ENCODE measurements at places on chromosomes 6 and 20.

DNA sequence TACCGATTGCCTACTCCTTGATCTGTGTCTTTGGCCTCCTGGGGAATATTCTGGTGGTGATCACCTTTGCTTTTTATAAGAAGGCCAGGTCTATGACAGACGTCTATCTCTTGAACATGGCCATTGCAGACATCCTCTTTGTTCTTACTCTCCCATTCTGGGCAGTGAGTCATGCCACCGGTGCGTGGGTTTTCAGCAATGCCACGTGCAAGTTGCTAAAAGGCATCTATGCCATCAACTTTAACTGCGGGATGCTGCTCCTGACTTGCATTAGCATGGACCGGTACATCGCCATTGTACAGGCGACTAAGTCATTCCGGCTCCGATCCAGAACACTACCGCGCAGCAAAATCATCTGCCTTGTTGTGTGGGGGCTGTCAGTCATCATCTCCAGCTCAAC is 13.5 kb downstream of the CCR6 start:
- peak; percentile 51 for DNase-seq

- no peak for DNase-seq
Observed at GRCh38 chr6:9511157-9511556, 903.7 kb downstream of the TFAP2A start.

GRCh38 chr6:119284861-119285521 is 64.6 kb downstream of the MAN1A1 start:
- no peak for DNase-seq

GRCh38 chr6:108730635-108731515 is 117.3 kb upstream of the ARMC2 start:
- no peak for DNase-seq

DNA sequence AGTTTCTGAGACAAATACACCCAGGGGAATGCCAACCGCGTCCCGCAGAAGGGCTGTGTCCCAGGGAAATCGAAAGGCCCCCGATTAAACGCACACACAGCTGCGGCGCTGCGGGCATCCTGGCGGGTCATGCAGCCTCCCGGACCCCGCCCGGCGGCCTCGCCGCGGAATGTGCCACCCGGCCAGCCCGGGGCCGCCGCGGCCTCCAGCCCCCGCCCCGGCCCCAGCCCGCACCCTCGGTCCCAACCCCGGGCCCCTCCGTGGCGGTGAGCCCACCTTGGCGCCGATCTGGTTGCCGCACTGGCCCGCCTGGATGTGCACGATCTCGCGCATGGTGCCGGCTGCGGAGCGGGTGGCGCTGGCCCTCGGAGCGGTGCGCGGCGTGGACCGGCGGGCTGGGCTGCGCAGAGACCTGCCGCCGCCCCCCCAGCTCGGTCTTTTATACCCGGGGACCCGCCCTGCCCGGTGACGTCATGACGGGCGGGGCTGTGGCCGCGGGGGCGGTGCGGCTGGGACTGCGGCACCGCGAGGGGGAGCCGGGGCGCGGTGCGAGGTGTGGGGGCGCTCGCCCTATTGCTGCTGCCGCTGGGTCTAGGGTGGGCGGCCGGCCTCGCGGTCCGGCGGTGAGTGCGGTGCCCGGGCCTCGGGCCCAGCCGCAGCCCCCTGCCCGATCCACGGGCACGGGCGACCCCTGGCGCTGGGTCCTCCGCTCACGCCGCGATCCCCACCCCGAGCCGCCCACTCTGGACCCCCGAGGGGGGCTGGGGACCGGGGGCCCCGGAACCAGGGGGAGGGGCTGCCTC is at the start of gene TUBB2A:
TUBB2A (minus strand) TSS at position 414 of the 803 bp plus-strand sequence; CDS start at position 333, 81 bp downstream.
- DNase-seq, result peak; percentile 95

GRCh38 chr6:20997143-20997769 is 463.0 kb downstream of the CDKAL1 start:
- no peak for DNase-seq

GRCh38 chr6:36717231-36717825 is 19.7 kb downstream of the RAB44 start:
- DNase-seq, result no peak

DNA sequence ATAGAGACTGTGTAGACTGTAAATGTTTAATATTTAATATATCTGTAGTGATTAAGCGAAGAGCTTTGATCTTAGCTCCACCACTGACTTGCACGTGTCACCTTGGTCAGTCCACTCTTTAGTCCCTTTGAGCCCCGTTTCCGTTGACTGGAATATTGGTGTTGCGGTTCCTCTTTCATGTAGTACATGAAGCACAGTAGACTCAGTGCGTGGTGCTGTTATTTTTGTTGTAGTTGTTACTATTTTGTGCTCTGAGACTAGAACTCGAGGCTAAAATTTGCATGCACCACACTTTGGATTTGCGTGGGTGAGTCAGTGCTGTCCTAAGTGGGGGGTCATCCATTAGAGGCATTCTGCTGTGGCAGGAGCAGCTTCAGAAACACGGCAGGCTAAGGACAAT is 291.4 kb downstream of the QKI start:
- no peak for DNase-seq

- peak; percentile 91 for DNase-seq
Observed at GRCh38 chr20:8131598-8132483, at the start of gene PLCB1. Gene PLCB1, plus strand, starts transcription at chr20:8132266. Its CDS starts 386 bp downstream, at chr20:8132652.

DNA sequence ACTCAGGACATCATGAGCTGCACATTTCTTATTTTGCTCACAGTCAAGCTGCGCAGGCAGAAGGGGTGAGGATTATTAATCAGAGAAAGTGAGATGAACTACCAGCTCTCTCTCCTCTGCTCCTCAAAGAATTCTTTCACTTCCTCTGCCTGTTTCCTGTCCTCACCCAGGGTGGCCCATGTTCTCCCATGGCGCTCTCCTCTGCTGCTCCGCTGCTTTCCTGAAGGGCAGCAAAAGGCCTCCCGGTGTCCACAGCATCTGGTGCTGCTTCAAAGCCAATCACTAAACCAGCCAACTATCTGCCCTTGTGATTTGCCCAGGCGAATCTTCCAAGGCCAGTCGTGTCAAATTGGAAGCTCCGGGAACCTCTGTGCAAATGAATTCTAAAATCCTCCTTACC is 324.2 kb downstream of the TPBG start:
- no peak for DNase-seq

DNA sequence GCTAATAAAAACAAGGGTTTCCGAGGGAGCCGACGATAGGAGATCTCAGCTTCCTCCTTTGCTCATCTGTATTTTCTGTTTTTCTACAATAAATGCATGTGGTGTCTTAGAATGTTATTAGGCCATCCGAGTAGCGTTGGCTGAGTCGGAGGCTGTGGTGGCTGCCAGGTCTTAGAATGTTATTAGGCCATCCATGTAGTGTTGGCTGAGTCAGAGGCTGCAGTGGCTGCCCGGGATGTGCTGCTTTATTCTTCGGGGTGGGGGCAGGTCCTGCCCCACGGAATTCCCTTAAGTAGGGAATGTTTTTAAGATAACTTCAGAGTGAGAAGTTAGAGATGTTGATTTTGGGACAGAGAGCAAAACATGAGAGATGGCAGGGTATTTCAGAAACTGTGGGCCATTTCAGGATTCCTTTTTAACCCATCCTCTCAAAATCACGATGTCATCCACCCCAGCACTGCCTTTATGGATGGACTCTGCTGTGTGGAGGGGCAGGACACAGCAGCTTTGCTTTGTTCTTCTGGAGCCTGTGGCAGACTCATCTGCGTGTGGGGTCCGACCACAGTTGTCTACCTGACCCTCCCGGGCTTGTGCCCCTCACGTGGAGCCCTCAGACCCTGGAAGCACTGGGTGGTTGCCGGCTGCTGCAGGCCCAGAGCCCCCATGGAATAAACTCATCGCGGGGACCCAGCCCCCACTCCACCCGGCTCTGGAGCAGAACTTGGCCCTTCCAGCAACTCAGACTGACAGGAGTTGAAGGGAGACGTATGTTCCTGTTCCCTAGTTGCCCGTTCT is 20.4 kb downstream of the OSBPL2 start:
- DNase-seq, result no peak

GRCh38 chr6:148157841-148158240 is 184.8 kb upstream of the SASH1 start:
- no peak for DNase-seq

DNA sequence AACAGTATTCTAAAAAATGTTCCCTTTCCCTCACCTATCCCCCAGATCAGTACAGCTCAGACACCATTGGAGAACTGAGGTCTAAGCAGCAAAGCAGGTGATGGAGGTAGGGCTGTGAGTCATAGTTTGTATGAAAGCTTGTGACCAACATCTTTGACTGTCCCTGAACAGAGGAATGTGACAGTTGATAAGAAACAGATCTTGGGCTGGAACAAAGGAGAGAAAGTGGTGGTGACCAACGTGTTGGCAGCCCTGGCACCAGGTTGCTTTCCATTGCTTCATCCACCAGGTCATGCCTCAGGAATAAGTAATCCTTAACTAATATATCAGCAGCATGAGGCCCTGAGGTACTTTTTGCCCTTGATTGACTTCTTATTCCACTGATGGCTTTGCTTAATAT is 19.9 kb upstream of the CRIP3 start:
- DNase-seq, result no peak

GRCh38 chr6:34237722-34238584 is 1.3 kb downstream of the HMGA1 start:
- DNase-seq, result peak; percentile 91

- DNase-seq, result no peak
Observed at GRCh38 chr6:32317541-32317940, 54.2 kb downstream of the TSBP1 start.

- DNase-seq, result no peak
Observed at GRCh38 chr6:104908031-104908887, 48.5 kb upstream of the HACE1 start.

DNA sequence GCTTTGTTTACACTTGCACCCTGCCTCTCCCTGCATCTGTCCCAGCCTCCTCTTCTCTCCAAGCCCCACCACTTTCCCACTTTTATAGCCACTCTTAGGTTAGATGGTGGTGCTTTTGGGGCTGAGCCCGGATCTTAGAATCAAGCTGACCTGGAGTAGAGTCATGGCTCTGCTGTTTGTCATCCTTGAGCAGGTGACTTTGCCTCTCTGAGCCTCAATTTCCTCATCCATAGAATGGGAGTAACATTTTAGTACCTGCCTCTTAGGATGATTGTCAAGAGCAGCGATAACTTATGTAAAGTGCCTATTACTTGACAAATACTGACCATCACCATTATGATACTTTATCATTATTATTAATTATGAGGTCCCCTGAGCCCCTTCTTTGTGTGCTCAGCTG is 48.2 kb downstream of the CPNE5 start:
- no peak for DNase-seq

DNA sequence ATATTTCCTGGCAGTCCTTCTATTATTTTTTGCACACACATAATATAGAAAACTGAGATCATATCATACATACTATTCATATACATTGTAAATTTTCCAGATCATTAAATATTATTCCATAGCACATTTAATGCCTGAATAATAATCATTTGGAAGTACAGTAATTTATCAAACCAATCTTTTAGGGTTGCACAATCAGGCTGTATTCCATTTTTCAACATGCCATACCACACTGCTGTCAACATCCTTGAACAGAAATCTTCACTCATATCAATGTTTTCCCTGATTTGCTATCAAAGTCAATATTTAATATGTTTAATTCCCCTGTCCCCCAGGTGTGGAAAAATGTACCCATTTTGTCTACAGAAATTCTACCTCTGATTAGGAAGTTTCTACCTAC is 122.7 kb upstream of the ADGRF1 start:
- DNase-seq, result no peak

GRCh38 chr20:53077373-53078205 is 105.4 kb downstream of the TSHZ2 start:
- DNase-seq, result no peak

- no peak for DNase-seq
Observed at GRCh38 chr6:14035071-14035847, 82.3 kb upstream of the CD83 start.

- no peak for DNase-seq
Observed at GRCh38 chr20:33570743-33571142, 80.8 kb downstream of the CBFA2T2 start.

- DNase-seq, result no peak
Observed at GRCh38 chr6:3849681-3850450, 693 bp downstream of the FAM50B start.

DNA sequence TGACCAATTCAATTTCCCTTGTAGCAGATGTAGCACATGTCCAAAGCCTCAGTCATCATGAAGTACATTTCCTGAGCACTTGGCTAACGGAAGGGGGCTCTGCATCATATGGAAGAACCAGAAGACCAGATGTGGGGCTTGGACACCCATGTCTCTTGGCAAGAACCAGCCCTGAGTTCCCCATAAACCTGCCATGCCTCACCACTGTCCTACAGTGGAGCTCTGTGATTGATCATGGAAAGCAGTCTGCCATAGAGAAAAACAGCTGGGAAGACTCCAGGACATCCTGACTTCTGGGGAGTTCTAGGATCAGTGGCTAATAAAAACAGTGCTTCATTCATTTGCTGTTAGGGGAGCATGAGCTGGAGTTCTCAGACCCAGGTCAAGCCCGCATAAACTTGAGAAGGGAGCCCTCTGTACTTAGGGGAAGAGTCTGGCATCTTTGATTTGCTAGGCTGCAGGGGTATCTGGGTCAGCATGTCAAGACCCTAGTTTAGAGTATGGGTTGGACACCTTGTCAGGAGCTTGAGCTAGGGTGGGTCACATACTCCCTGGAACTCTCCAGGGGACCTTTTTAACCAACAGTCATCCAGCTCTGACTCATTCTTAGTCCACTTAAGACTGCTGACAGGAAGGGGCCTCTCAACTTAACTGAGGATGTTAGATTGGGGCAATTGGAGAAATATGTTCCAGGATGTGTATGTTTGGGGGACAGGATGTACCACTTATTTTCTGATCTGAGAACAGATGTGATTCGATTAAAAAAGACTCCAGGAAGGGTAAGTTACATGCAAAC is 26.3 kb upstream of the TRAM2 start:
- no peak for DNase-seq

DNA sequence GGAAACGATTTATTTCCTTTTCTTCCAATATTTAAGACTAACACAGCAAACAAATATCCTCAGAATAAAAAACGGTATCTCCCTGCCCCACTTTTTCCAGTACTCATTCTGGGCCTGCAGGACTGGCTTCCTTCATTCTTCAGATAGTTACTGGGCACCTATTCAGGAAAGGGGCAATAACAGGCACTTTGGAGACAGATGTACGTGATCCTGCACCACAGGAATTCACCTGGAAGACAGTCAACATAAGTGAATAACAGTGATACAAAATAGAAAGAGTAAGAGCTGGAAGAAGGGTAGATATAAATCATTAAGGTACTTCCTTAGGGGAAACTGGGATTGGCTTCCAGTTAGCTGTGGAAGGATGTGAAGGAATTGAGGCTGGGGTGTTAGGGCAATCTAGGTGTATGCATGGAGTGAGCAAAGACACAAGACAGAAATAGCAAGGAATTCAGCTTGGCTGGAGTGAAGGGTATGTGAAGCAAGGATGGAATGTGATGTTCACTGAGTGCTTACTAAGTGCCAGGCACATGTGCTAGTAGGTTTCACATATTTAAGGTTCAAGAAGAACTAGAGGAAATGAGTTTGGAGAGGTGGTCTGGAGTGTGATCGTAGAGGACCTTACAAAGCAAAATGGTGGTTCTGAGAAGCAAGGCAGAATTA is 49.3 kb upstream of the FAM83C start:
- DNase-seq, result no peak
